ENCODE measurements at places on chromosomes 5 and 9.

DNA sequence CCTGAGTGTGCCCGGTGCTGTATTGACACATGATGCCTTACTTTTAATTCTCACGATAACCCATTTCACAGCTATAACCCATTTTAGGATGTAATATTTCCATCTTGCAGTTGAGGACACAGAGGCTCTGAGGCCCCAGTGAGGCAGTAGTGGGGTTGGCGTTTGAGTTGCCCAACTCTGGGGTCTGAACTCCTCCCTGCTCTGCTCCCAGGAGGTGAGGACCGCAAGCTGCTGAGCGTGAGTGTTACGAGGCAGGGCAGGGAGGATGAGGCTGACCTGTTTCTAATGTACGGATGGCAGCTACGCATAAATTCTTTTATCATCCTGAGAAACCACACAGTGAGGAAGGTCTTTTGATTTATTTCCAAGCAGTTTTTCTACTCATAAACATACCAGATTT, 11.4 kb downstream of the LRRC8A start:
- DNase-seq: no peak

GRCh38 chr5:90909101-90909503, 350.5 kb downstream of the ADGRV1 start:
- no peak for DNase-seq

- DNase-seq: no peak
Observed at GRCh38 chr5:88813244-88813643, 69.7 kb downstream of the MEF2C start.

- no peak for DNase-seq
Observed at GRCh38 chr5:76838481-76839261, 11.1 kb upstream of the S100Z start.

DNA sequence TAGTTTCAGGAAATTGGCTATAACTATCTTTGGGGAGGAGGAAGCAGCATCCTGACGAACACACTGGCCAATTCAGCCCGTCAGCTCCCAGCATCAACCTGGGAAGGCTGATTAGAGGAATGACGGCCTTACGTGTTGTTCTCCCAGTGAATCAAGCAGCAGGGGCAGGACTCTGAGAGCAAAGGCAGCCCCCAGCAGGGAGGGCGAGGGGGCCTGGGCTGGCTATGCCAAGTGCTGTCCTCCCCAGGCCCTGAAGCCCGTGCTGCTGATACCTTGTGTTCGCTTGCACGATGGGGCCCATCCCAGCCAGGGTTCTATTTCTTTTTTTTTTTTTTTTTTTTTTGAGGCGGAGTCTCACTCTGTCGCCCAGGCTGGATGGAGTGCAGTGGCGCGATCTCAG, 254.1 kb downstream of the FSTL4 start:
- peak; percentile 40 for DNase-seq

DNA sequence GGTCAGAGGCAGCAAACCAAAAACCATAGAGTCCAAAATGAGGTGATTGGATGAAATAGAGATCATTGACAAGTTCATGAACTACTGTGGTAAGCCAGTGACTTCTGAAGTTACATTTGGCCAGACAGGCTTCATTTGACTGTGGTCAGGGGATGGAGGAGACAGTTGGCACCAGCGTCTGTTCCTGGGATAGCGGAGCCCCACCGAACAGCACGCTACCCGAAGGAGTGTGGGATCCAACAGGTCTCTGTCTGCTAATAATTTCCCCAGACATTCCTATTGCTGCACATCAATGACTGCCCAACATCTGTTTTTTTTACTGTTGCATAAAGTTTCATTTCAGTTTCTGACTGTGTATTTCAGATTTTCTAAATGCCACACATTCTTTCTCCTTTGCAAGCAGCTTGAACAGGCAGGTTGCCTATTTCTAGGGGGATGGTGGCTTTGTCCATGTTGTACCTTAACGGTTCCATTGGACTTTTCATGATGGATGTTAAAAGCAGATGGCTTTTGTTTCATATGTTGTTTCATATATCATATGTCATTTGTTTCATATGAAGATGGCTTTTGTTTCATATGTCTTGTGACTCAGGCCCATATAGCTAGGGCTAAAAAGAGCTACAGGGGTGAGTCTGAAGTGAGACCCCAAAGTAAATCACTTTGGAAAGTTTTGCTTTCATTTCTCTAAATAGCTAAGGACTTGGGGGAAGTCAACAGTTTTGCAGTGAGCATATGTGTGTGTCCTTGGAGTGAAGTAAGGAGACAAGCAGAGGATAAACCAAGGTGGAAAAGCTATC, 180.8 kb downstream of the GOLPH3 start:
- no peak for DNase-seq

DNA sequence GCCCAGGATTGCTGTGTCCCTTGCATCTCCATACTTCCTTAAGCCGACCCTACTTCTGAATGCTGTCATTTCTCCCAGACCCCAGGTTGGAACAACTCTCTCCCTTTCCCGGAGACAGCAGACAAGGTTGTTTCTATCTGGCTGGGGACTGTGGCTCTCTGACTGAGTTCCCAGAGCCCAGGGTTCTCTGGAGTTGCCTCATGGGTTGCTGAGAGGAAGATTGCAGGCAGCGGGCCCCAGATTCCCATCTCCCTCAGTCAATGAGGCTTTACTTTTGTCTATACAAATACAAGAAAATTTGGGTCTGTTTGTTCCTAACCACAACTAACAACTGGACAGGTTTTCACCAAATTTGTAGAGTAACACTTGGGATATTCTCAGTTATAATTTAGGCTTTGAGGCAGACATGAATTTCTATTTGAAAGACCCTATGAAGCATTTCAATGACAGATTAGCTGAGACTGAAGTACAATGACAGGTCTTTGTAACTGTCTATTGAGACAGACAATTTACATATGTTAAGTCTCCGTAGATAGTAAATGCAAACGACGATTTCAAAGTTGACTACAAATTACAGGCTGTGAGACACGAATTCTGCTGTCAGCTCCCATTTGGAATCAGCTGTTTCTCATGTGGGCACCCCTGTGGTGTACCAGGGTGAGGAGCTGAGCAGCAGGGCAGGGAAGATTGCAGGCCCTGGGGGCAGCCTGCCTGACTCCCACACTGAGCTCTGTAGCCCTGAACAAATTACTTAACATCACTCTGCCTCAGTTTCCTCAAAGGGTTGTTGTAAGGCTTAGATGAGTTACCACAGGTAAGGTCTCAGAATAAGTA, 107.5 kb downstream of the ATP10B start:
- DNase-seq: no peak

- DNase-seq: no peak
Observed at GRCh38 chr5:15004506-15004905, 132.9 kb upstream of the ANKH start.

DNA sequence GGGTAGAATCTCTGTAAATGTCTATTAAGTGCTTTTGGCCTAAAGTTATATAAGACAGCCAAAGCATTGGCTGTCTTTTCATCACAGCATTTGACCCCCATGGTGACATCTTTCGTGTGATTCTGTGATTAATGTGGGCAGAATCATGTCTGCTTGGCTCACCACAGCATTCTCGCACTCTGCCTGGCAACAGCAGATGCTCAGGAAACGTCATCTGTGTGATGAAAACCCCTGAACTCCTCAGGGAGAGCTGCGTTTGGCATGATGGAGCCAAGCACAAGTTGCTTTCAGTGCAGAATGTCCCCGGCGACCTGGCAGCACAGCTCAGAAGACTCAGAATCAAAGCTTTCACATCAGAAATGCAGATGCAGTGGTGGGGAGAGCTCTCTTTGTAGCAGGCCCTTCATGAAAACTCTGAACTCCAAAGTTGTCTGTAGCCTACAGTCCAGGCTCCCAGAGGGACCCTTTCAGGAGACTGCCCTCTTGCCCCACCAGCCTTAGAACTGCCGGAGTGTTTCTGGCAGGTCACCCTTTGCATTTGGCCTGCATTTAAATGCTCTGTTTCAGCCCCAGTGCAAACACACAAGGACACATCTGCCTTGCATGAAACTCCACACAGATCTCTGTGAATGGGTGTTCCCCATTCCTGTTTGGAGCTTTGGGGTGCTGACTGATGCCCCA, 155.6 kb upstream of the PANK3 start:
- peak; percentile 86 for DNase-seq

- DNase-seq: no peak
Observed at GRCh38 chr5:164191240-164191639, 685.8 kb downstream of the MAT2B start.

DNA sequence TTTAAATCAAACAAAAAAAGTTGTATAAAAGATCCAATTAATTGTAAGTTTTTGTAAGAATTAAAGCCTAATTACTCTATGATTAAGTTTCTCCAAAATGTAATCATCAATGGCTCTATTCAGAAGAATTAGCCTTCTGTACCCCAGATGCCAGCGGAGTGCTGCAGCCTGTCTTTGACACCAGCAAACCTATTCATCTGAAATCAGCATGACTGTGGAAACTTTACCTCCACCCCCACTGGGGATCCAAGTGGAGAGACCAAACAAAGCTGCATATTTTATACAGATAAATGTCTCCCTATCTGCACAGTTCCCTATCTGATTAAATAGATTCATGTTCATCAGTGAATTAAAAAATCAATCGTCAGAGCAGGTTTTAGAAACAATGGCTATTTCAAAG, 426.8 kb downstream of the KIAA0825 start:
- no peak for DNase-seq

- DNase-seq: no peak
Observed at GRCh38 chr9:95032580-95033341, 284.7 kb downstream of the FANCC start.

GRCh38 chr5:135063511-135064234, 29.6 kb upstream of the PITX1 start:
- DNase-seq: no peak

GRCh38 chr9:115117999-115118878, at the start of gene TNC:
Gene TNC, minus strand, starts transcription at chr9:115118157. Its CDS starts 27,139 bp downstream, at chr9:115091018.
- DNase-seq: peak; percentile 77

DNA sequence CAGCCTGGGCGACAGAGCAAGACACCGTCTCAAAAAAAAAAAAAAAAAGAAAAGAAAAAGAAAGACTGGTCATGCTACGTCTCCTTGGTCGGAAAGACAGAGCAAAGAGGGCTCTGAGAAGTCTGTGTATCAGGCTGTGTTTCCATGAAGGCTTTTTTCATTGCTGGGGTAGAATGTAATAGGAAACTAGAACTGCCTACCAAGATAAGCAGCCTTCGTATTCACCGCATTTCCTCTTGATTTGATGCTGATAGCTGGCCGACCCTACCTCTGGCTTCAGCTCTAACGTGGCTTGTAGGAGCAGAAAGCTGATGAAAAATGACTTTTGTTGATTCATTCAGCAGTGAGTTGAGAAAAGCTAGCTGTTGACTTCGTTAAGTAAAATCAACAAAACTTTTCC, 17.4 kb downstream of the SLC1A3 start:
- DNase-seq: no peak

DNA sequence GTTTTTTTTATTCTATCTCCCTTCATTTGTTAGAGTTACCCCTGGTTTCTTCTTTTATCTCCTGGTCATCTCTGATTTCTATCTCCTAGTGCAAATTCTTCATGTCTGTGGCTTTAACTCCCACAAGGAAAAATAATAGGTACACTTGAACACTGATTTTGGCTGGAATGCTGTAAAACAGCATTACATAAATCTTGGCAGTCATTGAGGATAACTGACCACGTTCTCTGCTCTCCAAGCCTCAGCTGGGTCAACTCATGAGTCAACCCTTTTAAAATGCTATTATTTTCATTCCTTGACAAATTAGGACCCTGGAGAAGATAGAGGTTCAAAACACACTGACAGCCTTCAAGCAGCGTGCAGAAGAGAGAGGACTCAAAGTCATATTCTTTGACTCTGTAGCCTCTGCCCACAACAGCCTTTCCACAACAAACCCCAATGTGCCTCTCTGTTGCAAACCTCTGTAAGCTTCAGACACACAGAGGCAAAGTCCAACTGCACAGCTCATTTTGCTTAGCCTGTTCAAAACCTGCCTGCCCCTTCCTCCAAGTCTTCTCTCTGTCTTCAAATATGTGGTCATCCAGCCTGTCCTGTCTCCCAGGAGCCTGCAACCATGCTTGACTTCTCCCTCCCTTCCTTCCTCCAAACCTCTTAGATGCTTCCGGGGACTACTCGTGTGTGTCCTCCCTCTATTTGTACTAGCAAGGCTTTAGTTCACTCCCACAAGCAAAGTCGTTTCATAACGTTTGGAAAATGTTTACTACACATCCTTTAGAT, 398.4 kb downstream of the MED10 start:
- DNase-seq: no peak

- DNase-seq: no peak
Observed at GRCh38 chr5:76958991-76959767, 6.3 kb downstream of the CRHBP start.

- no peak for DNase-seq
Observed at GRCh38 chr5:167678481-167678880, 613.0 kb upstream of the WWC1 start.

DNA sequence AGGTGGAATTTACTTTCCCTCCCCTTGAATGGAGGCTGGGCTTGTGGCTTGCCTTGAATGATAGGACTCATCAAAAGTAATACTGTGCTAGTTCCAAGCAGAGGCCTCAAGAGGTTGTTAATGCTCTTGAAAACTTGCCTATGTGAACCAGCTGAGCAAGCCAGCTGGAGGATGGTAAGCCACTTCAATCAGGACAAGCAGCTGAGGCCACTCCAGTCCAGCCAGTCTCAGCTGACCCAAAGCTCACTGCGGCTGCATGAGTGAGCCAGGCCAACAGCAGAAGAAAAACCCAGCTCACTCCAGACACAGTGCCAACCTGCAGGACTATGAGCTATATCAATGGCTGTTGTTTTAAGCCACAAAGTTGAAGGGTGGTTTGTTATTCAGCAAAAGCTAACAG, 182.8 kb downstream of the MCTP1 start:
- no peak for DNase-seq

DNA sequence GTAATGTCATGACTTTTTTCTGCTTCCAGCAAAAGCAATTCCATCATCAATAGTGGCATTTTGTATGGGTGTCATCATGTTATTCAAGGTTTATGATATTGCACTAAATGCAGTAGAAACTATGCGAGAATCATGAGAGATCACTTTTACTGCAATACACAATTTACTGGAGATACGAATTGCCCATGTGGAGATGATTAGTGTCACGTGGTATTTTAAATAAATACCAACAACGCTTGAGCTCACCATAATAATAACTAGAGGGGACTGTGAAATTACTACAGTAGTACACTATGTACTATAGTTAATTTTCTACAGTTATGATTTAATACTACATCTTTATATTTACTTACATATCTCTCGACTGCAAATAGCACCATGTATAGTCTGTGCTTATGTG, 49.7 kb downstream of the FAM174A start:
- no peak for DNase-seq

GRCh38 chr9:73863924-73864323, 633.2 kb upstream of the RORB start:
- no peak for DNase-seq

- no peak for DNase-seq
Observed at GRCh38 chr5:1499851-1500250, 23.9 kb downstream of the LPCAT1 start.

DNA sequence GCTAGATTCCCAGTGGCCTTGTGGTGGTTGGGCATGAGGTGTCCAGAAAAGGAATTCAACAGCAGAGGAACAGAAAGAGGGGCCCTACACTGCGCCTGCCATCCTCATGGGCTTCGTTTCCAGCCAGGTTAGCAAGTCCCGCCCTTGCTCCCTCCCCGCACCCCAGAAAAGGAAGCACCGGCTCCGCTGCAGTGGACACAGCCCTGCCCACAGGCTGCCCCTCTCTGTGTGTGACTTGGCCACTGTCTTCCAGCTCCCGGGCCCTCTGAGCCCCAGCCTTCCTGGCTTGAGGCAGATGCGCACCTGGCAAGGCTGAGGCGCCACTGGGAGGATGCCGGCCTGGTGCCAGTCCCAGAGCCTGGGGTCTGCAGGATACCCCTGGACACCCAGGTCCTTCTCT, 305.0 kb upstream of the IRX4 start:
- DNase-seq: peak; percentile 40

GRCh38 chr5:88480801-88481499, 212.3 kb upstream of the TMEM161B start:
- DNase-seq: no peak

Data from right atrium auricular region (tissue), 2 donors.